NCI-H2081 (cell line): ENCODE measurements at places on chromosomes 2 and 18.
A peak's percentile ranks its signal among the peaks of the same experiment; 100 is the strongest.

- no peak for DNase-seq
Observed at GRCh38 chr2:159617100-159617499, 752 bp upstream of the BAZ2B start.

DNA sequence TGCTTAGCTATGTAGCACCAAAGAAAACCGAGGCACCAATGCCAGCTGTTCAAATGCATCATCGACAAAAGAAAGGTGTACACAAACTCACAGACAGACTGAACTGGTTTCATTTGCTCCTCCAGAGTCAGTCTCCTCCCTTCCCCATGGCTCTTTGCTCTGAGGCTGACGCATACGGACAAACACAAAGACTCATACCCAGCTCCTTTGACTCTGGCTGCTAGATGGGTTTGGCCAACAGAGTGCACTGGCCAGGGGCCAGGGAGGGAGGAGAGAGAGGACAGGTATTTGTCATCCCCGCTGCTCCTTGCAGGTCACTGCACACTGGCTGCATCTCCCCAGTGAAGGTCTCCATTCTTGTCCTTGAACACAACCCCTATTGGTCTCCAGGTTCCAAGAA is 40.7 kb downstream of the DNER start:
- peak; percentile 5 for DNase-seq

DNA sequence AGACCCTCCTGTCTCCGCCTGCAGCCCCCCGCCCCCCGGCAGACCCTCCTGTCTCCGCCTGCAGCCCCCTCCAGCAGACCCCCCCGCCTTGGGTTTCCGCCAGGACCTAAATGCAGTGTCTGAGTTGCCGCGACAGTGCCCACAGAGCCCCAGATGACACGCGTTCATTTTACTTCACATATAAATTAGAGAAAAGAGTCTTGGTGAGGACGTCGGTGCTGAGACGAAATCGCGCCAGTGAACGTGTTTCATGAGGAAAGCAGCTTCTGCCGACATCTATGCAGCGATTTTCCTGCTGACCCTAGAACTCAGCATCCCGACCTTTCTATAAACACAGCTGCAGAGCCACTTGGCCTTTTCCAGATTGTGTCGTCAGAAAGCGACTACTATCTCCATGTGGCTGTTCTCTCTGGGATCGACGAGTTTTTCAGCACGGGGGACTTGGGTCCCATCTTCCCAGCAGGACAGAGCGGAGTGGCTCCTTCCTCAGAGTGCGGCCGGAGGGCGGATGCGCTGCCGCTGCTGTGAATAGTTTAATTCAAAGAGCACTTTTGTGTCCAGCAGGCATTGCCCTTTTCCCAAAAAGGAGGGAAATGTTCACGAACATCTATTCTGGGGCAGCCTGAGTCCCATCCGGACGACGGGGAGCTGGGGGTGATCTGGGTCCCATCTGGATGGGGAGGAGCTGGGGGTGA is 136.7 kb downstream of the NFATC1 start:
- DNase-seq = no peak

GRCh38 chr2:230473378-230473777 is 57.4 kb downstream of the SP100 start:
- DNase-seq = no peak

DNA sequence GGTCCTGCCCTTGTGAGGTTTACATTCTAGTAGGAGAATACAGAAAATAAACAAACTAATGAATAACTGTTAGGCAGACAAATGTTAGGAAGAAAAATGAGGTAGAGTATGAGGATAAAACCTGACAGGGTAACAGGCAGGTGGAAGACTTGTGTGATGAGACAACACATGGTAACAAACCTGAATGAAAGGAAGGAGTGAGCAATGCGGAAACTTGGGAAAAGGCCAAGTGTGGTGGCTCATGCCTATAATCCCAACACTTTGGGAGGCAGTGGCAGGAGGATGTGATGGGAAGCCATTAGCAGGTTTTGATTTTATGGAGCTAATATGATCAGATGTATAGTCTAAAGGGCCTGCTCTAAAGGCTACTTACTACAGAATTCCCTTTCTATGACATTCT is 74.2 kb downstream of the INO80D start:
- no peak for DNase-seq

GRCh38 chr2:8488001-8488738 is 193.7 kb upstream of the ID2 start:
- DNase-seq = no peak

- peak; percentile 52 for DNase-seq
Observed at GRCh38 chr2:67840460-67841068, 222.2 kb downstream of the C1D start.

GRCh38 chr2:37682473-37682872 is 11.0 kb upstream of the CDC42EP3 start:
- DNase-seq = no peak

GRCh38 chr18:63140997-63141777 is 178.4 kb downstream of the BCL2 start:
- DNase-seq = no peak

DNA sequence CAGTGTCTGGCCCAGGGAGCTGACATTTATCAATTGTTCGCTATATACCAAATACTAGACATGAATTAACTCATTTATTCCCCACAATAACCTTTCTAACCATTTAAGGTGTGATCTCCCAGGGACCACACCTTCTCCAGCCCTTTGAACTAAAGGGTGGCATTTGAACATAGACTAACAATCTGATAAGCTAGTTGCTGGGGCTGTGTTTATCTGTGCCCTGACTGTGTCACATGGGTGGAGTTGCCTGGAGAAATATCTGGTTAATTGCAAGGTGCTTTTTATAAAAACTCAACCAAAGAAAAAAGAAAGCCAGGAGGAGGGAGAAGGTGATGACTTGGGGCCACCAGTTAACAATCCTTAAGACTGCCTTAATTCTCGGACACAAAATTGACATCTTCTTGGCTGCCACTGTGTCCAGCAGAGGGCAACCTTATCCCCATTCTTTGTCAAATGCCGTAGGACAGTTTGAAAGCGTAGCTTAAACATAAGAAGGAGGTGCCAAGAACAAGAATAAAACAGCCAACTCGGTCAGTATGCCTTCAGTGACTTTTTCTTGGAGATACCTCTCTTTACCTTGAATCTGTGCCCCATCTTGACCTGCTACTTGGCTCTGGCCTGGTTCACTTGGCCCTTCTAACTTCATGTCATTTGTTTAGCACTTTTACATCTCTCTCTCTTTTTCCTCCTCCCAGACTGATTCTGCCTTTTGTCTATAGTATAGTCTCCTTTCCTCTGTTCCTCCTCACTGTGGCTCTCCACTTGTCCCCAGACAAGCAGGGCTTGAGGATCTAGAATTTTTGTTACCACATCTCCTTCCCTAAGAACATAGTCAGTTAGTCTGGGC is 183.4 kb downstream of the MYO3B start:
- DNase-seq = peak; percentile 28

DNA sequence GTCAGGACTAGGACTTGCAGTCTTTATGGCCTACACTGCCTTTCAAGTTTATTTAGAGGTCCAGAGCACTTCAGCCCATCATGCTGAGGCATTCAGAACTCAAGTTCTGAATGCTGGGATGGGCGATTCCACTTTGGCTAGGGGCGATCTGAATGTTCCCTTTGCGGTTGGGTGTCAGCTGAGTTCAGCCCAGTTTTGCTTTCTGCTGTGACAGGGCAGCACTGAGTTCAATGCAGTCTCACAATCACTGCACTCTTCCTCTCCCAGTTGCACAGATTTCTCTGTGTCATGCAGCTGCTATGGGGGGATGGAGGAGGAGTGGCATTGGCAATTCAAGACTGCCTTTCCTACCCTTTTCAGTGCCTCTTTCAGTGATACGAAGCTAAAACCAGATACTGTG is 1232.0 kb upstream of the FAM98A start:
- DNase-seq = no peak

- no peak for DNase-seq
Observed at GRCh38 chr2:224948859-224949258, 93.4 kb downstream of the DOCK10 start.

DNA sequence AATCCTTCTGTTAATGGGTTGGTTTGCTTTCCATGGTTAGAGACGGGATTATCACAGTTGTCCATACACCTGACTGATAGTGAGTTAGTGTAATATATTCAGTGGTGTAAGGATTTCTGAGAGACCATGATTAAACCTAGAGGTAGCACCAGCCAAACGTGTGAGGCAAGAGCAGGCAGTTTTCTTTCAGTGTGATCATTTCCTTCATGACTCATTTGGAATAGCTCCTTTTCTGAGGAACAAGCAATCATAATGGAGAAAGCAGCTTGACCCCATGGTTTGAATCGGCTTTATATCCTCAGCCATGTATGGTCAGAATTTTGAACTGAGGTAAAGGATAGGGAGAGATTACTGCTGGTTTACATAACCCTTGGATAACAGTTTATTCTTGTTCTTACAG is 2.9 kb downstream of the MXD1 start:
- no peak for DNase-seq
